MV-4-11 (cell line): ENCODE measurements at places on chromosomes 16 and 17.

DNA sequence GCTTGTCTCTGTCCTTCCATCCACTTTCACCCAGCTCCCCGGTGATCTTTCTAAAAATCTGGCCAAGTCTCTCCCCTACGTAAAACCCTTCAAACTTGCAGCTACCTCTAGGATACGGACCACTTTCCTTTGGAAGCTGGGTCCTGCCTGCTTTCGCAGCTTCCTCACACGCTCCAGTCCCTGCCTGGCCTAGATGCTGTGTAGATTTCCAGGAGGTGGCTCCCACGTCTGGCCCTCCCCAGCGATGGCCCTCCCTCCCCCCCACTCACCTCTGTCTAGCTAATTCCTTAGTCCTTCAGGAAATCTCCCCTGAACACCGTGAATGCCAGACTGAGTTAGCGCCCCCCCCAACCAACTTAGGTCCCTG, 579 bp upstream of the LRRC59 start:
- no peak for DNase-seq

- no peak for DNase-seq
These were observed 7.1 kb downstream of the MYO15B start for GRCh38 chr17:75594499-75595283.

- no peak for DNase-seq
These were observed 171.8 kb upstream of the CACNG5 start for GRCh38 chr17:66663041-66663606.

- no peak for DNase-seq
These were observed 1.9 kb downstream of the PMP22 start for GRCh38 chr17:15263206-15263579.

DNA sequence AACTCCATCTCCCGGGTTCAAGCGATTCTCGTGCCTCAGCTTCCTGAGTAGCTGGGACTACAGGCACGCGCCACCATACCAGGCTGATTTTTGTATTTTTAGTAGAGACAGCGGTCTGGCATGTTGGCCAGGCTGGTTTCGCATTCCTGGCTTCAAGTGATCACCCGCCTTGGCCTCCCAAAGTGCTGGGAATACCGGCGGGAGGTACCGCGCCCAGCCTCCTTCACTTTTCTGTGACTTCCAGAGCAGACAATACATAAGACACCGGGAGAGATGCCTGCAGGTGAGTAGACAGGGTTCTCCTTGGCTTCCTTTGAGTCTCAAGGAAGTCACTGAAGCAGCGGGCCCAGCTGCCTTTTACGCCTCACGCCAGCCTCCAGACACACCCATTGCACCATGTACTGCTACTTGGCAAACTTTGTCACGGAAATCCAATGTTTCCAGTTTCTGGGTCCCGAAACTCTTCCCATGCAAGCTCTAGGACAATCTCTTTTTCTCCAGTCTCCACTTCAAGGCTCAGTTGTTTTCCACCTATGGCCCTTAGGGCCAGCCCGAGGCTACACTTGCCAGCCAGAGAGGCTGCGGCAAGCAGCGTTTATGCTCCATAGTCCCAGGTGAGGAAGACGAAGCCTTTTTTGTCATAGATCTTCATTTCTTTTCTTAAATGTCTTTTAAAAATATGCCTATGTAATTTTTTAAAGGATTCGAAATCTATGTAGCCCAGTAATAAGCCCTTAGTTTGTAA, 886 bp upstream of the OR1F1 start:
- no peak for DNase-seq

- no peak for DNase-seq
These were observed 15.1 kb downstream of the CRK start for GRCh38 chr17:1440921-1441320.

GRCh38 chr17:17900615-17901520, 64.1 kb upstream of the SREBF1 start:
- peak; percentile 79 for DNase-seq

GRCh38 chr17:2980211-2980903, 83.0 kb downstream of the OR1D5 start:
- no peak for DNase-seq

- no peak for DNase-seq
These were observed 60.9 kb downstream of the SRCIN1 start for GRCh38 chr17:38544839-38545209.

DNA sequence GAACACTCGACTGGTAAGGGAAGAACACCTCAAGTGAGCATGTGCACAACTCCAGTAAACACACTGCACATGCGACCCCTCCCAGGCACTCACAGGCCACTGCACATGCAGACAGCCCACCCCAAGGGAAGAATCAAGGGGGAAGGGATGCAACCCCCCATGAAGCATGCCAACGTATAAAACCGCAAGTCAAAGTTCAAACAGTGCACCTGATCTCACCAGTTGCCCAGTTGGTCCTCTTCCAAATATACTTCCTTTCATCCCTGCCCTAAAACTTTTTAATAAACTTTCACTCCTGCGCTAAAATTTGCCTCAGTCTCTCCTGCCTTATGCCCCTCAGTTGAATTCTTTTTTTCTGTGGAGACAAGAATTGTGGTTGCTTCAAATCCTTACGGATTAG, 51.0 kb upstream of the TOM1L1 start:
- DNase-seq = no peak

GRCh38 chr16:78094998-78095397, 4.5 kb upstream of the WWOX start:
- no peak for DNase-seq

DNA sequence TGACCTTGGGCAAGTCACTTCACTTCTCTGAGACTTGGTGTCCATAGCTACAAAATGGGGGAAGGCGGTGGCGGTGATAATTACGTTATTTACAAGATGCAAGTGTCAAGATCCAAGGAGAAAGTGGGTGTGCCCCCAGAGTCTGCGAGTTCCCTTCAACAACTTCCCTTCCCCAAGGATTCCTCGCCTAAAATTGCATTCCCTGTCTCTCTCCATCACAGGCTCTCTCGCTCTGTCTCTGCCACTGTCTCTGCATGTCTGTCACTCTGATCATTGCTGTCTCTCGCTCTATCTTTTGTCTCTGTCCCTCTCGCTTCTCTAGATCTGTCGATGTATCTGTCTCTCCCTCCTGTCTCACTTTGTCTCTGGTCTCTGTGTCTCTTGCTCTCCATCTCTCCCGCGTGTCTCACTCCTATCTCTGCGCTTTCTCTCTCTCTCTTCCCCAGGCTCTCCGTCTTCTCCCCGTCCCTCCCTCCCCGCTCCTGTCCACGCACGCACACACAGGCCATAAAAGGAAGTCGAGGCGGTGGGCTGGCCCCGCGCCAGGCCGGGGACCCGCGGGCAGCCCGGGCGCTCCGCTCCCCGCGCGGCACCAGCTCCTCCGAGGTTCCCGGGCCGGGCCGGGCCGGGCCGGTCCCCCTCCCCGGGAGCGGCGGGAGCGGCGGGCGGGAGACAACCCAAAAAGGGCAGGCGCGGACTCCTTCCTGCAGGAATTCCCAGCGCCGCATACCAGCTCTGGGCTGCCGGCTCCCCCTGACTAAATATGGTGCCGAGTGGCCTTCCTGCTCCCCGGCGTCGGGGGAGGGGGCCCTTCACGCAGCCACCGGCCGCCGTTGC, 1.1 kb upstream of the MYH11 start:
- DNase-seq = no peak

GRCh38 chr17:29433541-29433940, 43.4 kb downstream of the TAOK1 start:
- no peak for DNase-seq

- no peak for DNase-seq
These were observed 116.8 kb upstream of the CREBBP start for GRCh38 chr16:3997231-3997841.

DNA sequence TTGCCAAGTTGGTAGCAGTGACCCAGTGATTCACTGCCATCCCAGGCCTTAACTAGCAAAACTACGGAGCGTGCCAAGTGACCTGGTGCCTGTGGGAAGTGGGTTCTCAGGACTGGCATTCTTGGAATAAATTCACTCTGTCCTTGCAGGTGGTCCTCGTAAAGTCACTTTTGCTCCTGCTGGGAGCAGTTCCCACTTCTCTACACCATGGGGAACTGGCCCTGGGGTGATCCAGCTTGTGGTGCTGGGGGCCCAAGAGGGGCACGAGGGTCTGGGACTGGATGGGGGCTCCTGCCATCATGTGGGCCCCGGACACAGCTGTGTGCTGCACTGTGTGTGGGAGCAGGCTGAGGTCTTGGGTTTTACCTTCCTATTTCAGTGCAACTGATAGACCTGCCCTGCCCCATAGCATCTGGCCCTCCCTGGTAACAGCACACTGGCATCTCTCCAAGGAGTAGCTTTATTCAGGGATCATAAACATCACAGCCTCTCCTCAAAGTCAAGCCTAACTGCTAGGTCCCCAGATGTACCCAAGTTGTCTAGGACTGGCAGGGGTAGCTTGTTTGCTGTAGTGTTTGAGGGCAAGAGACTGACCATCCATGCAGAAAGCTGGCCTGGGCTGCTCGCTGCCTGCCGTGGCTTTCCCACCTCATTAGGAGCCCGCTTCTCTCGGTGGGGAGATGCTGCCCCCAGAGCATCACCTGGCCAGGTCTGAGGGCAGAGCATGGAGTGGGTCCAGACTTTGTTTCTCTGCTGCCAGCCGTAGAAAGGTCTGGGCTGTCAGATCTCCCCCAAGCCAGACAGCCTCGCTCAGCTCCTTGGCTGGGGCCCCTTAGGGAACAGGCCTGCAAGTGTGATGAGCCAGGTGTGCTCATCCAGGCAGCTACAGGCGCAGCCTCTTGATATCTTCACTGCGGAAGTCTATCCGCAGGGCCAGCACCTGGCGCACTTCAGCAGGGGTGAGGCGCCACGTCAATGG, 26.0 kb downstream of the FCSK start:
- no peak for DNase-seq

DNA sequence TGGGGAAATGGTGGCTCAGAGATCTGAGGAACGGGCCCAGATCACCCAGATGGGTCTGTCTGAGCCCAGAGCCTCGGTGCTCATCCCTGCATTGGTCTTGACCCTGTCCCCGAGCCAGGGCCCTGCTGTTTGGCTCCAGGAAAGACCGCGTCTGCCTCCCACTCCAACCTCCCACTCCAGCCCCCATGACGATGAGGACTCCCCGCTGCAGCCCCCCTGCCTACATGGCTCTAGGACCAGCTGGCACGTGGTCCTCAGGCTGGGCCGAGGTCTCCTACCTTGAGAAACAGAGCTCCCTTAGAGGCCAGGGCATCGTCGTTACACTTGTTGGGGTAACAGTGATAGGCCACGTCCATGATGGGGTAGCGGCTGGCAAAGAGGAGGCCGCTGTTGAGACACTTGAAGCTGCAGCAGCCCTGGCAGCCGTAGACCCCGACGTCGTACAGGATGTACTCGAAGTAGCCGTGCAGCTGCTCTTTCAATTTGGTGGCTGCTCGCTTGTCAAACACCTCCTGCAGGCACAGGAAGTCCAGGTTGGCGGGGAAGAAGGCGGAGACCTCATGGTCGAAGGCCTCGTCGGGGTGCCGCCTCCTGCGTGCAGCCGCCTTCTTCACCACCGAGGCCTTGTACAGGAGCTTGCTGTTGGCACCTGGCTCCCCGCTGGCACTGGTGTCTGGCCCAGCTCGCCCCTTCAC, 59.9 kb downstream of the PRMT7 start:
- no peak for DNase-seq

DNA sequence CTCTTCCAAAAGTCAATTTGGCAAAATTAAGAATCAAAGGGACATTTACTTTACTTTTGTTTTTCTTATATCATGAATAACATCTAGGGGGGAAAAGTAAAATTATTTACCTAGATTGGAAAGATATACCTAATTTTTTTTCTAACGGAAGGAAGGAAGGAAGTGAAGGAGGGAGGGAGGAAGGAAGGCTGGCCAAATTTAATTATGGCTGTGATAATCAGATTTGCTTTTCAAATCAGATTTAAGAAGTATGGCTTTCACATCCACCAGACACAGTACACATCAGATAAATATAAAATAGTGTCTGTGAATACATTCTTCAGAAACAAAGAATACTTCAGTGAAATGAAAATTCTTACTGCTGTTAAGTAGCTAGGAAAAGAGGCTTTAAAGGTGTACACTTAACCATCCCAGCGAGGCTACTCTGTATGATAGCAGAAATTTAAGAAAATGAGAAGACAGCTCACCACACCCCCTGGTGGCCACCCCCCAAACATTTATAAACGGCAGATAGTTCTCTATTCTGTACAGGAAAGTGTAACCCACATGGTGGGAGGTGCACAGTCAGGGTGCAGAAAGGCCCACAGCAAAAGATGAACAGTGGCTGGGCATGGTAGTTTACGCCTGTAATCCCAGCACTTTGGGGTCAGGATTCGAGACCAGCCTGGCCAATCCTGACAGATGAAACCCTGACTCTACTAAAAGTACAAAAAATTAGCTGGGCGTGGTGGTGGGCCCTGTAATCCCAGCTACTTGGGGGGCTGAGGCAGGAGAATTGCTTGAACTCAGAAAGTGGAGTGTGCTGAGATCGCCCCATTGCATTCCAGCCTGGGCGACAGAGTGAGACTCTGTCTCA, 150.8 kb downstream of the SSH2 start:
- DNase-seq = peak; percentile 64

- DNase-seq = no peak
These were observed 14.0 kb upstream of the RBFOX3 start for GRCh38 chr17:79624718-79625478.

DNA sequence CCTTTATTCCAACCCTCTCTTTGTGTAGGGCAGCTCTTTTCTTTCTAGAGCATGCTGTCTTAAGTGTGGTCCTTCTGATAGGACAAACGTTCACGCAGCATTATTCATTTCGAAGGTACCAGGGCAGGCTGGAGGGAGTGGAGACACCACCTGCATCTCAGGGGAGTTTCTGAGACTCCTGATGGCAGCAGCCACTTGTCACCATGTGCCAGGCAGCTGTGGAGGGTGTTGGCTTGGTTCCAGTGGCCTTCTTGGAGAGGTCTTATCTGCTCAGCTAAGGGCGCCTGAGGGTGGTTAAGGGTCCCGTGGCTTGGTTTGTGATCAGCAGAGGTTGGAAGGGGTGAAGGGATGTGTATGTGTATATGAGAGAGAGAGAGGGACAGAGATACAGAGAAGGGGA, 257.1 kb upstream of the EEF2KMT start:
- no peak for DNase-seq

DNA sequence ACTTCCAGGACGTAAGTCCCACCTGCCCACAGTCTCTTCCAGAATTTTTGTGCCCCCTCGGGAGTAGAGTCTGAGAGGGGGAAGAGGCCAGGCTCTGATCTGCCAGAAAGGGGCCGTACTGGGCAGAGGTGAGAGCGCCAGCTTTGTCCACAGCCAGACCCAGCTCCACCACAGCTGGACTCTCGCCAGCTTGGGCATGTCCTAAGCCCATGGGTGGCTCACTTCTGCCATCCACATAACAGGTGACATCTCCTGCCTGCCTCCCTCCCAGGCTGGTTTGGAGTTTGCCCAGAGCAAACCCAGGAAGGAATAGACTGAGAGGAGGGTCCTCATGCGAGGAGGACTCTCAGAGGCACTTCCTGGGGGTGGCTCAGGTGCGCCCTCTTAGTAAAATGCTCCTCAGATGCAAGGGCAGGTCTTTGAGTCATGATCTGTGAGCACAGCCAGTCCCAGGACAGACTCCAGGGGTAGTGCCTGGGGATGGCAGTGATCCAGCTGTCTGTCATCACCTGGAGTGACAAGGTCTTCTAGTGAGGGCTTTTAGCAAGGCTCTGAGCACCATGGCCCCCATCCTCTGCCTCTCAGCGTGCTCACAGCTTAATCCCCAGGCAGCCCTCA, 89.2 kb downstream of the AMFR start:
- DNase-seq = no peak

GRCh38 chr17:4142107-4142900, 526 bp downstream of the ZZEF1 start:
- no peak for DNase-seq

- no peak for DNase-seq
These were observed 4.1 kb downstream of the NETO2 start for GRCh38 chr16:47139561-47140185.
